ENCODE measurements at places on chromosomes 3 and 15.

DNA sequence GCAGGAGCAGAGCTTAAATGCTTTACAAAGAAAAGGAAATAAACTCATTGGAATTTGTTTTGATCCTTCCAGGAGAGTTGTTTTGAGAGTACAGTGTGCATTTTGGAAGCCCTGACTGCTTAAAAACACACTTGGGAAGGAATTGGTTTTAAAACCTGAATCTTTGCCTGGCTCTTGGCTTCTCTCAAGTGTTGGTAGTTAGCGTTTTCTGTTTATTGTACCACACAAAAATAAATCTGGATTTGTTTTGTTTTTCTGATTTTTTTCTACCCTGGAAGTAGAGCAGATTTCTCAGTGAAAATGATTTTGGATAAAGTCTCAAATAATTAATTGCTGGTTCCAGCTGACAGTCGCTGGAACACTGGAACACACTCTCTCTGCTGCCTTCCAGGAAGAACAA, 90.6 kb downstream of the CHST2 start:
- no peak for DNase-seq

DNA sequence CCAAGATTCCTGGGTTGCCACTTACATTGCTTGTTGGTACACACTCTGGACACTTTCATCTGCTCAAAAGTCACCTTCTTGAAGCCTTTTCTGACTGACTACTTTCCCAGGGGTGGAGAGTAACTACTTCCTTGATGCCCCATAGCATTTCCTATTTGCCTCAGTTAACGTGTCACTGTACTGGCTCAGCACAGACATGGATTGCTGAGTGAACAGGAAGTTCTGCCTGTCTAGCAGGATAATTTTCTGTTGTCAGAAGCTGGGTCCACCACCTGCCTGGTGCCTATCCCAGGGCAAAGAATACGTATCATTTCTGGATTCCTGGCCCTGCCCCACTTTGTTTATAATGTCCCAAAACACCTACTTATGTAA, 15.3 kb upstream of the ABHD17C start:
- DNase-seq, result no peak

DNA sequence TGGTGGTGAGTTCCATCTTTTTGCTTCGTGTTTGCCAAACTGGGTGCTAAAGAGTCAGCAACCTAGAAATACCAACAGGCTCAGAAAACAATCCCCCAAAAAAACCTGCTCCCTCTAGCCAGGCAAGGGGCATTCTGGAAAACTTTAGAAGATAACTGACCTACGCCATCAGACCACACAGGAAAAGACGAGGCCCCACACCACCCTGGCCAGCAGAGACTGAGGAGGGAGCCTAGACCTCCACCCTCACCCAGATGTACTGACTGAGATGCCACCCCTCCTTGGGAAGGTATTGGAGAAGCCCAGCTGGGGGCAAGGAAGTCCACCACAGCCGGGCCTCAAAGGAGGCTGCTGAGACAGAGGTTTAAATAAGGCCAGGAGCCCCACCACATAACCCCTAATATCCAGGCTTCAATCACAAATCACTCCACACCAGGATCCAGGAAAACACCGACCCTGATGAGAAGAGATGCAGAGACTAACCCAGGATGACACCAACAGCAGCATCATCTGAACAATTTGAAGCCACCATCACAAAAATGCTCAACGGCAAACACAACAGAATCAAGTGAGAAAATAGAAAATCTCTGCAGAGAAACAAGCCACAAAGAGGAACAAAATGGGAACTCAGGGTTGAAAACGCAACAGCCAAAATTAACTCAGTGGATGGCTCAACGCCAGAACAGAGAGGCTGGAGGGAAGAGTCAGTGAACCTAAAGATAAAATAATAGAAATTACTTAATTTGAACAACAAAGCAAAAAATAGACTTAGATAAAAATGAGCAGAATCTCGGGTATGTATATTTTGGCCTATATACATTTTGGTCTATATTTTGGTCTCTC, 61.0 kb downstream of the TPRA1 start:
- no peak for DNase-seq

DNA sequence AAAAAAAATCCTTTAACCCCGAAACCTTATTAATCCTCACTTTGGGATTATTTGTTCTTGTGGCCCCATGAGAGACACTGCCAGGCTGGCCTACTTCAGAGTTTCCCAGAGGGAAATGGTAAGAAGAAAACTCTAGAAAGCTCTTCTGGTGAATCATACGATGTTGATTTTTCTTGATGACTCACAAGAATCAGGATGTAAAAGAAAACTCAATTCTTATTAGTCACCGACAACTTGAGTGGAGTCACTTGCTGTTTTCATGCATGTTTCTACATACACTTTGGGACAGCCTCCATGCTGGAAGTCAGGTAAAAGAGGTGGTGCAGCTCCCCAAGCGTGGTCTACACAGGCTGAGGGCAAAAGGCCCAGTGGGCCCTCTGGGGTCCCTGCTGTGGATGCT, 42.8 kb downstream of the MYO5C start:
- no peak for DNase-seq

DNA sequence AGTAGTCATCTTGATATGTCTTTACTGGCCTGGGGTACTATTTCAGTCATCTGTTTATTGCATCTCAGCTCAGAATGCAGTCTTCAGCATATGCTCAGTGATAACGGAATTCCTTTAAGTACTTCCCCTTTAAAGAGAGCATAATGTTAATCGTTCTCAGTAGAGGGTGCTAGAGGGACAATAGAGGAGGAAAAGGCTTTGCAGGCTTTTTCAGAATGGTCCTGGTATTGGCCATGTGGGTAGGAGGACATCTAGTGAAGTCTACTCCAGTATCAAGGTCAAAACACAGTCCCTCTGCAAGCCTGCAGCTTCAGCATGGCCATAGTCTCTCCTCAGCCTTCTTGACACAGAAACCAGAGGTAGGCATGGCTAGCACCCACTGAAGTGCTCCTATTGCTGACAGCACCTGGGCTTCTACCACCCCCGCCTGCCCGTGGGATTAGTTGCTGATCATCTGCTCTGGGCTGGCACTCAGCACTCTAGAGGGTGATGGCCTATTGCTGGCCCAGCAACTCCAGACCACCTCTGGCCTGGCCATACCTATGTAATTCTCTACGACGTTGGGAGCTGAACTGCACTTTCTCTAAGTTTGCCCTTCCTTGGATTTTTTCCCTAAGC, 65.4 kb downstream of the KCNH8 start:
- no peak for DNase-seq

GRCh38 chr3:68854170-68854569, 78.2 kb downstream of the TAFA4 start:
- DNase-seq, result no peak

DNA sequence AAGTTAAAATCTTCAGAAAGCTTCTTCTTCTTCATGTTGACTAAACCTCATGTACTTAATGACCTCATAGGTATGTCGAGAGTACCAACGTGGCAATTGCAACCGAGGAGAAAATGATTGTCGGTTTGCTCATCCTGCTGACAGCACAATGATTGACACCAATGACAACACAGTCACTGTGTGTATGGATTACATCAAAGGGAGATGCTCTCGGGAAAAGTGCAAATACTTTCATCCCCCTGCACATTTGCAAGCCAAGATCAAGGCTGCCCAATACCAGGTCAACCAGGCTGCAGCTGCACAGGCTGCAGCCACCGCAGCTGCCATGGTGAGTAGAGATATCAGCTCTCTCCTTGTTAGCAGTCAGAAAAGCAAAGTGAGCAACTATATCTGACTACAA, 176.5 kb downstream of the MBNL1 start:
- no peak for DNase-seq

GRCh38 chr15:22939652-22940061, 40.5 kb downstream of the CYFIP1 start:
- no peak for DNase-seq

GRCh38 chr3:54888873-54889272, 39.0 kb downstream of the LRTM1 start:
- DNase-seq, result no peak

GRCh38 chr3:143298886-143299535, 179.4 kb downstream of the CHST2 start:
- DNase-seq, result no peak

- no peak for DNase-seq
Observed at GRCh38 chr3:13484851-13485590, 4.9 kb downstream of the HDAC11 start.

GRCh38 chr3:72274493-72275330, 489.8 kb upstream of the PROK2 start:
- DNase-seq, result no peak

DNA sequence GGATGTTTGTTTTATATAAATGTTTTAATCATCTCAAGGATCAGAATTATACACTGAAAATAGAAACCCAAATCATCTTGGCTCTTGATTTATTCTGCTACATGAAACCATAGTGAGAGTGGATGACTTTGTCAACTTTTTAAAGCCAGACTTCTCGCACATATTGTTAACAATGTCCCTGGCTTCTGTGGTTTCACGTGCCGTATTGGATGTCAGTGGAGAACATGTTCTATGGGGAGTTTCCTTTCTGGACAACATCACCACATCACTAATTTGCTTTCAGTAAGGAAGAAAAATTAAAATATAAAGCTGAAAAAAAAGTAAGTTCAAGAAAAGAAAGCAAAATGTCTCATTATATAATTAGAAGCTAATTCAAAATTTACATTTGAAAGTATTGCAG, 297.1 kb upstream of the MME start:
- DNase-seq, result no peak

DNA sequence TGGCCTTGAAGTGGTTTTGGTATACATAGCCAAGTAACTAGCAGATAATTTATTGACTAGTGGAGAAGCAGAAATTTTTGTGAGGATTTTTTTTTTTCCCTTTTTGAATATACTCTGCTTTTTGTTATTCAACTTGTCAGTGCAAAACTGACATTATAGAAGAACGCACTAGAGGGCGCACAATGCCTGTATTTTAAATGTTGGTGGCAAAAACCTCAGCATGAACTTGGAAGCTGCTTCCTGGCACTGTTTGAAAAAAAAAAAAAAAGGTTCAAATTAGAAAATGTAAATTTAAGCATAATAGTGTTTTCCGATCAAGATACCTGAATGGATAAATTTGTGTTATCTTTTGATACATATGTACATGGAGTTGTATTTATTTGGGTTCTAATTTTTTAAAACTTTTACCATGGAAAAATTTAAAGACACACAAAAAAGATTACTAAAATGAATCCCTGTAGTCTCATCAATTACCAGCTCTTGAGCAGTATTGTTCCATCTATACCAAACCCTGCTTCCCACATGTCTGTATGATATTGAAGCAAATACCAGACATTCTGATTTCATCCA, 56.0 kb downstream of the SLC25A26 start:
- peak; percentile 7 for DNase-seq

DNA sequence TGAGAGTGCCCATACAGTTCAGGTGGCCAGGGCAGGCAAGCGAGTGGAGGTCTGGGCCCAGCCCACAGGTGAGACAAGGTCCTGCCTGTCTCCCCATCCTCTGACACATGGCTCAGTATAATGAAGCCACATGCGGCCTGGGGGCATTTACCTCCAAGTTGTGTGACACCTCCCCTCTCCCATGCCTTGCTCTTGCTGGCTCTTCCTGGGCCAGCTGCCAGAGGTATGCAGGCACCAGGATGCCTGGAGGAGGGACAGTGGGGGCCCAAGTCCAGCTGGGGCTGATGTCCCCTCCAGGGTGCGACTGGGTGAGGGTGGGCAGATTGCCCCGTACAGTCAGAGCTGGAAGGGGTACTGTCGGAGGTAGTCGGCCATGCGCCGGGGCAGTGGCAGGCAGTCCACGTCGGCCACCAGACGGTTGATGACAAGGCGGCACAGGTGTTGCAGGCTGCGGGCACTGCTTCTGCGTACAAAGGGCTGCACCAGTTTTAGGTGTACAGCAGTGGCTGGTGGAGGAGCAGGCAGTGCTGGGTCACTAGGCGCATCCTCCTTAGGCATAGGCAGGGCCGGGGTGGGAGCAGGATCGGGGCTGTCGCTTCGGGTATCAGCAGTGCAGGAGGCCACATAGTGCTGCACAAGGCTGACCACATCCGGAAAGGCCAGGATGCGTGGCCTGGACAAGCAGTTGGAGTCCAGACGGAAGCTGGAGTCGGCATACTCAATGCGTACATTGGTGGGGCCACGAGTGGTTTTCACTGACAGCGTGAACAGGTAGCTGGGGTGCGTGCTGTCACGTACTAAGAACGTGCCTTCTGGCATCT, 4.1 kb downstream of the CISH start:
- DNase-seq, result no peak

GRCh38 chr3:52537165-52537620, 788 bp downstream of the UQCC5 start:
- no peak for DNase-seq

DNA sequence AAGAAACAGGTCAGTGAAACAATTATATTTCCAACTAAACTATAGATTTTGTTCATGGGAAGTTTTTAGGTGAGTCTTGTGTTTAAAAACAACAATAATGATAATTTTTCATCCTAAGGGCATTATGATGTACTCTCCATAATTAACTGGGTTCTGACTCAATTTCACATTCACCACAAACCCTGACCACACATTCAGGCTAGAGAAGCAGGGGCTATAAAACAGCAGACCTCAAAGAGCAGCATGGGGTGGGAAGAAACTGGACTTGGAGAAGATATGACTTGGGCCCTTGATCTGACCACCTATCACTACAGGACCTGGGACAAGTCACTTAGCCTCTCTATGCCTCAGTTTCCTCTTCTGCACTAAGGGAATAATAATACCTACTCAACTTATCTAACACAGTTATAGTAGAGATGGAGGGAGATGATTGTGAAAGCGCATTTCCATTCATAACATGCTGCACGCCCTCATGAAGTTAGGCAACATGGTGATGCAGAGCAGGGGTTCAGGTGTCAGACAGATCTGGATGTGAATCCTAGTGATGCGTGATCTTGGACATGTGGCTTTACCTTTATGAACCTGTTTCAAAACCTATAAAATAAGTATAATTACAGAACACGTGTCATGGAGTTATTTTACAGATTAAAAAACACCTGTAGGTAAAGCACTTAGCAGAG, 63.0 kb upstream of the ACP3 start:
- DNase-seq, result no peak

GRCh38 chr3:184332370-184333090, 4.9 kb upstream of the FAM131A start:
- DNase-seq, result no peak

GRCh38 chr3:117606866-117607265, 897.3 kb downstream of the TUSC7 start:
- no peak for DNase-seq

DNA sequence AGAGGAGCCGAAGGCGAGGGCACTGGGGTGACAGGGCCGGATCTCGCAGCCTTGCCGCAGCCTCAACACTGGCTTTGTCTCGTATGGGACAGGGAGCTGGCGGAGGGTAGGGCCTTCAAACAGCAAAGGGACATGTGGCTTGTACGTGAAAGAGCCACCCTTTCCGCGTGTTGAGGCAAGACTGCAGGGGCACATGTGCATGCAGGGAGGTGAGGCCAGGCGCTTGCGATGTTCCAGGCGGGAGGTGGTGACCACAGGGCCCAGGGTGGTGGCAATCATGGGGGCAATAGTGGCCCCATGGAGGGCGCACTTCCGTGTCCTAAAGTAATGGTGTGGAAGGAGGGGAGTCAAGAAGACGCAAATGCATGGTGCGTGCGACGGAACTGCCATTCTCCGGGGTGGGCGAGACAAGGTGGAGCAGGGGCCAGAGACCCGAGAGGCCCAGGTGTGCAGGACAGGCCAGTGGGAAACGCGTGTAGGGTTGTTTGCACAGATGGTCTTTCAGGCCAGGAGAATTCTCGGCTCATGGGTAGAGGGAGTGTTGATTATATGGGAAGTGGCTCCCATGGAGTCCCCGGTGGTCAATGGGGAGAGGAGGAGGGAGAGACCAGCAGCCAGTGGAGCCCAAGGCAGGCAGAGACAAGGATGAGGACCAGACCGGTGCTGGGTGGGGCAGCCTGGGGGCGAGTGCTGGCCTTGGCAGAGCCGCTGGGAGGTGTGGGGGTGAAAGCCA, 45.8 kb upstream of the PCSK6 start:
- no peak for DNase-seq

- DNase-seq, result no peak
Observed at GRCh38 chr15:77985031-77985930, 92.2 kb downstream of the TBC1D2B start.
